Activated T-helper 1 cell treated with anti-CD3 and anti-CD28 coated beads, Interleukin-2, amount 50 U/mL, for 16 hours (primary cell): ENCODE measurements at places on chromosomes 4 and X.

DNA sequence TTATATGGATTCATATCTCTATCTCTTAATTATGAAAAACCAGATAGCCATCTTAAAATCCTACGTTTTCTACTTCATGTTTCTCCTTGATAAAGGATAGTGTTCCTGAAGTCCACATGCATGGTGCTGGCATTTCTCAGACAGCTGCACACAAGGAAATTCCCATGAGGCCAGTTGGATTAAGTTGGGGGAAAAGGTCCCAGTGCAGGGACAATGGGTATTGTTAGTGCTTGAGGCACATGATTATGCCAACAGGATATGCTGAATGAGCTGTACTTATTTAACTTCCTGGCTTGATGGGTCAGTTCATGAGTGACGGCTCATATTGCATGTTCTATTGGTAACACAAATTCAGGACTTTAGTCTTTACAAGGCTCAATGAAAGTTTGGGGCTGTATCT, 913.9 kb upstream of the NDST4 start:
- DNase-seq, result no peak

DNA sequence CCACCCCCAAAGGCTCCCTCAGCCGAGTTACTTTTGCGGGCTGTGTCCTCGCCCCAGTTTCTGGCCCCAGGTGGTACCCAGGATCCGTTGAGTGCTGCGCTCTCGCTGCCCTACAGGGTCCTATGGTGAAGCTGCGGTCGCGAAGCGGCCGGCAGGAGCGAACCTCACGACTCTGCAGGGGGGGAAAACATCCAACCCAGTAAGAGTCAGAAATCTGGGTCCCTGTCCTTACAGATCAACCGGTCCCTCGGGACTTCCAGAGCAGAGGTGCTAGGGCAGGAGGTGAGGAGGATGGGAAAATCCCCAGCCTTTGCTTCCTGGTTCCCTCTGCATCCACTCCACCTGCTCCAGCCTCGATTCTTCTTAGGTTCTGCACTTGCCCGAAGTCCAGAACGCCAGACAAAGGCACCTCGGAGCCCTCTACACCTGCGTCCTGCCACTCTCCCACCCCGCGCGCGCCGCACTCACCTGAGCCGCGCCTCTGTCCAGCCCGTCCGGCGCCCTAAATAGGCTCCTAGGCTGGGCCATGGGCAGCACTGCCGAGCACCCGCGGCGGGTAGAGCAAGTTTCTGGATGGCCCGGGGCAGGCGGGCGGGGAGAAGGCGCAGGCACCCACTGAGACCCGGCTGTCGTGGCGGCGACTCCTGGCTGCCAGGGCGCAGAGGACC, at the start of gene HS3ST1:
Gene HS3ST1, minus strand, starts transcription at position 664 of the 668 bp plus-strand sequence. CDS start 28,889 bp downstream, outside the sequence.
- no peak for DNase-seq

GRCh38 chr4:179165000-179165738, 1722.9 kb upstream of the AGA start:
- DNase-seq, result no peak

DNA sequence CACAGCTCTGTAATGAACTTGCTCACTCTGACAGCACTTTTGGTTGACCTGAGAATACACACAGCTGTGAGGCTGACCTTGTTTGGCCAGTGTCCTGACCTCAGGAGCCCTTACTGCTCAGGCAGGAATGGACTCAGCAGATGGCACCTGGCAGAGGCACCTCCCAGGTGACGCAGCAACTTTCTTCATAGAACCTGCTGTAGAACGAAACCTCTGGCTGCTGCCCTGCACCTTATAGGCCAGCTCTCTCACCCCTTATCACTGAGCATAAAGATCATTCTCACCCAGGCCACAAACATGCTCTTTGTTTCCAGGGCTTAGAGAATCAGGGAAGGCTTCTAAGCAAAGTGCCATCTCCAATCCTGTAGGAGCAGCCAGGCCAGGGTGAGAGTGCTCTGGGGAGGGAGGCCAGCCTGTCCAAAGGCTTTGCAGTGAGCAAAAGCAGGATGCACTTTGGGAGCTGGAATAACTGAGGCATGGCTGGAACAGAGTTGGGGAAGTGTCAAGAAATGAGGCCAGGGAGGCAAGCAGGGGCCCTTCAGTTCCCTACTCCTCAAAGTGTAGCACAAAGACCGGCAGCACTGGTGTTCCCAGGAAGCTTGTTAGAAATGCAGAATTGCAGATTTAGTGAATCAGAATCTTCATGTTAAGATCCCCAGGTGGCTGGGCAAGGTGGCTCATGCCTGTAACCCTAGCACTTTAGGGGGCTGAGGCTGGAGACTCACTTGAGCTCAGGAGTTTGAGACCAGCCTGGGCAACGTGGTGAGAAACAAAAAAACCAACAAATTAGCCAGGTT, 13.3 kb upstream of the CENPU start:
- no peak for DNase-seq

GRCh38 chrX:69562904-69563578, 52.9 kb upstream of the EDA start:
- DNase-seq, result no peak

DNA sequence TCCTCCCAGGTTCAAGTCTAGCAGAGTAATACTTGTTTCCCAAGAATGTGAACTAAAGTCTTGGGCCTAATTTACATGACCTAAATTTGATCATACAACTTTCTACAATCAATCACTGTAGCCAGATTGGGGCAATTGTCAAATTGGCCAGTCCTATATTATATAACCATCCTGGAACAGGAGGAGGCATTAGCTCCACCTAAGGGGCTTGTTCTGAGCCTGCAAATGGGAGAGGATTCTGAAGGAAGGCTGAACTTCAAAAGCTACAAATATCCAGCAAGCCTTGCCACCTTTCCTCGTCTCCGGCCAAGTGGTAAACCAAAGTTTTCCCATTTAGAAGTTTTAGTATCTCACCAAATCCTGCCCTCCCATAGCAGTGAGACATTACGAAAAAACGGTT, 1289.6 kb upstream of the TENM3 start:
- no peak for DNase-seq

DNA sequence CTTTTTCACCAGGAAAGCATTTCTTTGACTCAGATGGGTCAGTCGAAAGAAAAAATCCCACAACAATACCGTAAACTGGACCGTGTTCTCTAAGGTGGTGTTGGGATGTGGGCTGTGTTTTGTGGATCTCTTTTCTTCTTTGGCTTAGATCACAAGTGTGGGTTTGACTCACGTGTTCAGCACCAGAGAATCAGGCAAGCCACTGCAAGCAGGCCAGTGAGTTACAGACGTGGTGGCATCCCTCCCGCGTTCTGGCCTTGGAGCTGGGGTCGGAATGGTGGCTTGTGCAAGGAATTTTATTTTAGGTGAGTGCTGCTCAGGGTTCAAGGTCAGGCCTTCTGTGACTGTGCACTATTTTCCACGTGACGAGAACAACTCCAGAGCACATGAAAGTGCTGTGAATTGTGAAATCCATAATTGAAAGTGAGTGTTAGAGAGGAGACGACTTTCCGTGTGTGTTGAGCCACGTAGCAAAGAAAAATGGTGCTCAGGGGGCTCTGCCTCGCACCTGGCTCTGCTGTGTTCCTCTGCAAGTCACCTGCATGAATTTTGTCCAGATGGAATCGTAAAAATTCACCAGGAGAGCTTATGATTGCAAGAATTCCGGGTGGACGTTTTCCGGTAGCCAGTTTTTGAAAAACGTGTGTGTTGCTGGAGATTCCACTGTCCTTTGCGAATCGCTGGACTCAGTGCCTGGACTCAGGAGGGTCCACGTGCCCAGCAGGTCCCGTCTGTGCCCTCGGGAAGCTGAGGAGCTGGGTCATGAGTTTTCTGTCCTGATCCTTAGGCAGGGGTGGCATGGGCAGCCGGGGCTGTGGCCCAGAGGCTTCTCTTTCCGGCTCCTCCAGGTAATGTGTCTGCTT, 33.6 kb upstream of the HGFAC start:
- DNase-seq, result no peak

GRCh38 chrX:129646566-129647417, 8.0 kb downstream of the APLN start:
- no peak for DNase-seq

GRCh38 chr4:156771171-156771837, 200.3 kb downstream of the PDGFC start:
- no peak for DNase-seq

- DNase-seq, result no peak
Measured at GRCh38 chrX:66045894-66046293, 6.0 kb upstream of the VSIG4 start.

DNA sequence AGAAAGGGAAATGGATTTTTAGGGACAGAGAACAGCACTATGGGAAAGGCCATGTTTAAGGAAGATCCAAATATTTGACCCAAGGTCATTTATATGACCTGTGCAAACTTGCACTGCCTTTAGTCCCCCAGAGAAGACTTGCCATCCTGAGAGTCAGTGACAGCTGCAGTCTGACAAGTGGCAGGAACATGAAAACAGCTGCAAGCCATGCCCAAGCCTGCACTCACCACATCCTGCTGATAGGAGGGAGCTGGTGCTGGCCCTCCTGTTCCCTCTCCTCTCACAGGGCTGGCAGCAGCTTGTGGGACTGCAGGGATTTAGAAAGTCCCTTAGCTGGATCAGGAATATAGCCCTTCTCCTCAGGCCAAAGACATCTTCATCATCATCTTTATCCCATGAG, 187.7 kb downstream of the RAP1GDS1 start:
- DNase-seq, result no peak

GRCh38 chrX:72604705-72605104, 32.1 kb upstream of the HDAC8 start:
- no peak for DNase-seq

- no peak for DNase-seq
Measured at GRCh38 chr4:59704616-59705015, 1495.5 kb upstream of the ADGRL3 start.

- DNase-seq, result no peak
Measured at GRCh38 chrX:4844376-4844775, 1130.9 kb upstream of the PRKX start.

GRCh38 chr4:82467471-82467870, 37.1 kb downstream of the ENOPH1 start:
- no peak for DNase-seq

DNA sequence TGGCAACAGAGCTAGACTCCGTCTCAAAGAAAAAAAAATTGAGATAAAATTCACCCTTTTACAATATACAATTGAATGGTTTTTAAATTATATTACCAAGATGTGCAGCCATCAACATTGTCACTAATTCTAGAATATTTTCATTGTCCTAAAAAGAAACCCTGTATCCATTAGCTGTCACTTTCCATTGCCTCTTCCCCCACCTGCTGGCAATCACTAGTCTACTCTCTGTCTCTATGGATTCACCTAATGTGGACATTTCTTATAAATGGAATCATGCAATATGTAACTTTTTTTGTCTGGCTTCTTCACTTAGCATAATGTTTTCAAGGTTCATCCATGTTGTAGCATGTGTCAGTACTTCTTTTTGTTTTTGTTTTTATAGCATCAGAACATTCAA, 20.8 kb downstream of the ABHD18 start:
- no peak for DNase-seq

GRCh38 chr4:147407261-147408045, 73.4 kb upstream of the EDNRA start:
- DNase-seq, result no peak

GRCh38 chrX:124127496-124127895, 166.0 kb downstream of the STAG2 start:
- DNase-seq, result no peak

GRCh38 chr4:38268837-38269236, 308.6 kb downstream of the PTTG2 start:
- DNase-seq, result no peak

DNA sequence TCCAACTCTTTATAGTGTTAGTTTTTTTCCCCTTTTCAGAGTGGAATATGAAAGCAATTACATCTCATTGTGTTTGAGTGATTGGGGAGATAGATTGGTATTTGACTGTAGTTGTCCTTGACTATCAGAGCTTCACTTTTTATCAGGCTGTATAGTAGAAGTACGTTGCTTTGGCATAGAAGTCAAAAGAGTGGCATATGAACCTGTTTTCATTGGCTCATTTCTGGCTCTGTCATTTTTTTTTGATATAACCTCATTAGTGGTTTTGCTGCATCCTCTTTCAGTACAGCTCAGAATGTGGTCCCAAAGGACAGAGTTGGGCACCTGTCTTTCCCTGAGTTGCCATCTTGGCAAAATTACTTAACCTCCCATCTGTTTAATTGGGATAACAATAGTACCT, 1.4 kb downstream of the TMA16 start:
- no peak for DNase-seq

DNA sequence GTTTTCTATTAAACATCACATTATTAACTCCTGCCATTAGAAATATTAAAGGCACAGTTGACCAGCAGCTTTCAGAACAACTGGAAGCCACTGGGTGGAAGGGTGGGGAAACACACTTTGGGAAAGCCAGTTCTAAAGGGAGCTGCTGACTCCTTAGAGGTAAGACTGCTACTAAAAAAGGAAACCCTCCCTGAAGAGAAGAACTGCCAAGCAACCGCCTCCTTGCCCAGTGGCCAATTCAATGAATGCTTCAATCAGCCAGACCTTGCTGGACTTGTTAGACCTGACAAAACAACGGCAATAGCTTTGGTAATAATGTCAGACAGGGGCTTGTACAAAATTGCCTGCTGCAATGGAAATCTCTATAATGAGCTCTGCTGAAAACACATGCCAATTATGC, 15.6 kb downstream of the OPHN1 start:
- DNase-seq, result no peak

DNA sequence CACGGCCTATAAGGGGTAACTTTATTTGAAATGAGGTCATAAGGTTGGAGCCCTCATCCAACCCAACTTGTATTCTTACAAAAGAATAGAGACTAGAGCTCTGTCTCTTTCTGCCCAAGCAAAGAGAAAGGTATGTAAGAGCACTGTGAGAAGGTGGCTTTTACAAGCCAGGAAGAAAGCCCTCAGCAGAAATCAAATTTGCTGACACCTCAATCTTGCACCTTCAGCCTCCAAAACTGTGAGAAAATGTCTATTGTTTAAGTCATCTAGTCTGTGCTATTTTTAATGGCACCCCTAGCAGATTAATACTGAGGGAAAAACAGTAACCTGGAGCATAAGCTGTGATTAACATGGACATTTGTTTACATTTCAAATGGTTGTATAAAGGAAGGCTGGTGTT, 860.7 kb downstream of the PCDH7 start:
- no peak for DNase-seq

GRCh38 chr4:13750594-13750993, 123.1 kb upstream of the BOD1L1 start:
- DNase-seq, result no peak

DNA sequence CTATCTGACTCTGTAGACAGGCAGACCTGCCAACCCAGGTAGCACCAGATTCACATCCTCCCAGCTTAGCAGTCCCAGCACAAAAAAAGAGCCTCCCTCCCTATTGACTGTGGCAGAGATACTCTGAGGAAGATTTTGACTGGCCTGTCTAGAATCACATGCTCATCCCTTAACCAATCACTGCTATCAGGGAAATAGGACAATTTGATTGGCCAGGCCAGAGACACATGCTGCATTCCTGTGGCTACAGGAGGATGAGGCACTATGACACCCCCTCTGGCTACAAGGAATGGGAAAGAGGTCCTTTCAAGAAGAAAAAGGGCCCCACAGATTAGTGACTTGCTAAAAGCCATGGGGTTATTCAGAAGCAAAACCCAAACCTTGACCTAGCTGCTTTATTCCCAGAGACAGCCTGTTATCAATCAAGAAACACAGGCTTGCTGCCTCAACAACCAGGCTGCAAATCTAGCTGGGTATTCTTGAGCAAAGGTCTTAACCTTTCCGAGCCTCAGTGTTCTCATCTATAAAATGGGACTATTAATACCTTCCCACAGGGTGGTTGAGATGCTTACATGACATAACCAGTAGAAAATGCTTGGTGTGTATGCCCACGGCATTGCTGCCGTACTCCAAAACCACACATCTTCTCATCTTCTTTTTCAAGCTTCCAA, 147.6 kb downstream of the BCOR start:
- DNase-seq, result no peak

GRCh38 chr4:106595906-106596305, 227.3 kb upstream of the GIMD1 start:
- no peak for DNase-seq

- DNase-seq, result no peak
Measured at GRCh38 chrX:130975947-130976346, 72.9 kb upstream of the ENOX2 start.
